ENCODE measurements at places on chromosomes 5 and 9. TPM values are rescaled to one million over a fixed set of nuclear protein-coding genes. Genes with fewer than 3 reads are reported as not detected.
A peak's percentile ranks its signal among the peaks of the same experiment; 100 is the strongest.

The PCDHGA8 gene
- 0.77 TPM for polyA plus RNA-seq

The LCN15 gene
- polyA plus RNA-seq = not detected

The SLC45A2 gene
- not detected for polyA plus RNA-seq

The CDH9 gene
- polyA plus RNA-seq = not detected

The SPAAR gene
- polyA plus RNA-seq = 0.27 TPM

The HSD17B3 gene
- polyA plus RNA-seq = 0.05 TPM

The ZBED3 gene
- polyA plus RNA-seq = 0.70 TPM

The DBH gene
- polyA plus RNA-seq = not detected

The IRX4 gene
- polyA plus RNA-seq = 20.4 TPM

The SLC4A9 gene
- 0.07 TPM for polyA plus RNA-seq

The ZNF474 gene
- 0.10 TPM for polyA plus RNA-seq

DNA sequence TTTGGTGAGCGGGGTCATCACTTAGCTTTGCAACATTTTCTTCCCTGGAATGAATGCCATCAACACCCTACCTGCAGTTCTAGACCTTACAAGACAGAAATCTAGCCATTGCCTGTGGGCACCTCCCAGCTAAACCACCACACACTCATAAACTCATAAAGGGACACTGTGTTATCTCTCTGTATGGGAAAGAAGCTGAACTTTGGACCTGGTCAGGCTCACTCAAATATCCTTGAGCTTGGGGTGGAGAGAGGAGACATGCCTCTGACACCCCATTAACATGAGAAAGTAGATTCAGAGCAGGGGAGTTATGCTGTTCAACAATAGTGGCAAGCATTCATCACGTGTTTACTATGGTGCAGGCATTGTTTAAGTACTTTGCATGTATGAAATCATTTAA lies 205.6 kb downstream of the ZNF462 start:
- DNase-seq = no peak

- no peak for DNase-seq
These were observed 51.5 kb upstream of the SH3PXD2B start for GRCh38 chr5:172505845-172506244.

GRCh38 chr5:10161778-10162177 lies 87.9 kb downstream of the ATPSCKMT start:
- no peak for DNase-seq

DNA sequence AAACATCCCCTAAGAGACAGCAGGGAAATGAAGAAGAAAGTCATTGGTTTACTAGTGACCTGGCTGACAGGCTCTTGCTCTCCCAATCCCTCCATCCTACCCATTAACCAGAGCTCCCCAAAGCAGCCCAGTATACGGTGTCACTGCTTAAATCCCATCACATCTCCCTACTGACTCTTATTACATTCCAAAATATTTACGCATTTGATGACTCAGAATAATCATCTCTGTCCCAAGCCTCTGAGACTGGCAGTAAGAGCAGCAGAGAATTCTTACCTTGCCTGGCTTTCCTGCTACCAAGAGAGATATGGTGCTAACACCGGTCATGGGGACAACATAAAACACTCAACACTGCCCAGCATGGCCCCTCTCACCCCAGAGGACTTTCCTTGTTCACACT lies 20.2 kb upstream of the WHRN start:
- DNase-seq = peak; percentile 62

GRCh38 chr9:125761676-125762450 lies 14.7 kb downstream of the PBX3 start:
- DNase-seq = no peak

DNA sequence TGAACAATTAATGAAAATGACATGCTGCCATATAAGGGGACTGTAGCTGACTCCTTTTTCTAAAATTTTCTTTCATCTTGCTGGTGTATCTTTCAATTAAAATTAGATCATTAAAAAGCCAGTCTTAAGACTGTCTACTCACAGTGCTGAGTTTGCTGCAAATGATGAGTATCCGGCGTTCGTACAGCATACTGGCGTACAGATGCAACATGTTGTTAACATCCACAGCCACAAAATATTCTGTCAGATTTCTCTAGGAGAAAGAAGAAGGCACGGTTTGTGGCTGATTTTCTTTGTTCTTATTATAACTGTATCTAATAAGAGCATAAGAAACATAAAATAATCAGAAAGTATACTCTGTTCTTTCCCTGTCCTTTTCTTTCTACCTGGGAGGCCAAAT lies 278.1 kb downstream of the DENND1A start:
- no peak for DNase-seq

DNA sequence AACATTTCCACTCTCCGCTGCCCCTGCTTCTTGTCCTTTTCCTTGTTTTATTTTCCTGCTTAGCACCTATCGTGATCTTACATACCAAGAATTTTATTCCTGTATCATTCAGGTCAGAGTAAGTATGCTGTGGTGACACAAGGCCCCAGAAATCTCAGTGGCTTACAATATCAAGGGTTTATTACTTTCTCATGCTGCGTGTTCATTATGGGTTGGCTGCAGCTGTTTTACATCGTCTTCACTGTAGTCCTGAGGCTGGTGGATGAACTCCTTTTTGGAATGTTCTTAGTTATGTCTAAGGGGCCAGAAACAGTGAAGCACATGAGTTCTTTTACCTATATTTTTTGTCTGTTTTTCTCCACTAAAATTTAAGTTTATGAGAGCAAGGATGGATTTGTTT lies 51.2 kb downstream of the FCHO2 start:
- DNase-seq = no peak

DNA sequence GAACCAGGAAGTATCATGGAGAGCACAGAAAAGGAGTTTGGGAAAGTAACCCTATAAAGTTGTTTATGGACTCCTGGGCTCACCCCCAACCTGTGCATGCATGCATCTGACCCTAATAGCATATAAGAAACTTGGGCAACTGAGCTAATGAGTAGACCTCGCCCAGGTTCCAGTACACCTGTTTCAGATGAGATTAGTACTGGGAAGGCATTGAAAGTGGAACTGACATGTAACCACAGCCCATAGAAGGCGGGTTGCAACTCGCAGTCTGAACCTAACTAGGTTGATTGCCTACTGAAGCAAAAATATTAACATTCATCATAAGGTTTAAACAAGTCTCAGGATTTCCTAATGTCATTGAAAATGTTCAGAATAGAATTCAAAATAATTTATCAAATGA lies 87.0 kb downstream of the WNK2 start:
- DNase-seq = peak; percentile 35

GRCh38 chr5:142674531-142675469 lies 11.1 kb downstream of the FGF1 start:
- DNase-seq = peak; percentile 60

- peak; percentile 19 for DNase-seq
These were observed 988.7 kb upstream of the ARRDC3 start for GRCh38 chr5:92371889-92372235.

DNA sequence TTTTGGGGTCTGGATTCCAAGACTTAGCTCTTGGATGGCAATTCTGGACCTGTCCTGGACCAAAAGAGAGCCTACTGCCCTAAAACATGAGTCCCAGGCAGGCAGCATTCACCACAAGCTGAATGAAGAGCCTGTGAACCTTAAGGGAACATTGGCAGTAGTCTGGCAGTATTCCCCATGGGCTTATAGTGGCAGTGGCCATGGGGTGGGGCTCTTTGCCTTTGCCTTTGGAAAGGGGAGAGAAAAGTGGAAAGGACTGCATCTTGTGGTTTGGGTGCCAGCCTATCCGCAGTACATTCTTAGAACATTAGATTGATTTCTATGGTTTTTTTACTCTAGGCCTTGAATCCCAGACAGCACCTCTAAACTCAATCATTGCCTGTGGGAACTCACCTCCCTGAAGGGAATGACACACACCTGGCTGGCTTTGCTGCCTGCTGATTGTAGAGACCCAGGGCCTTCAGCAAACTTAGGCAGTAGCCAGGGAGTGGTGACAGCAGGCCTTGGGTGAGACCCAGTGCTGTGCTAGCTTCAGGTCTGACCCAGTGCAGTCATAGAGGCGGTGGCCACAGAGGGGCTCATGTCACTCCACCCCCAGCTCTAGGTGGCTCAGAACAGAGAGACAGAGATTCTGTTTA lies 216.3 kb downstream of the CETN3 start:
- no peak for DNase-seq

DNA sequence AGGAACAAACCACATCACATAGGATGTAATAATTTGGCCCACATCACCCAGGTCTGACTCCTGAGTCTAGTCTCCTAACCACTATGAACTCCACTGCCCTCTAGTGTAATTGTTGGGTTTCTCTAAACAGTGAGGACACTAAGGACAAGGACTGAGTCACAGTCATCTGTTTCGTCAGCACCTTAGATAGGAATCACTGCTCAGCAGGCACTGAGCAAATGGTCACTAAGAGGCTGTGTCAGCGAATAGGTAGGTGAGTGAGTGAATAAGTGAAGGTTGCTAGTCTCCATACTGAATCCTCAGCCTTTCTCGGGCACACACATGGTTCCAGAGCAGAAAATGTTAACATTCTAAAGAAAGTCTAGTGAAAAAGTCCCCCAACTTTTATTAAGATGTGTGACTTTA lies 278.6 kb downstream of the SPOCK1 start:
- DNase-seq = peak; percentile 96

DNA sequence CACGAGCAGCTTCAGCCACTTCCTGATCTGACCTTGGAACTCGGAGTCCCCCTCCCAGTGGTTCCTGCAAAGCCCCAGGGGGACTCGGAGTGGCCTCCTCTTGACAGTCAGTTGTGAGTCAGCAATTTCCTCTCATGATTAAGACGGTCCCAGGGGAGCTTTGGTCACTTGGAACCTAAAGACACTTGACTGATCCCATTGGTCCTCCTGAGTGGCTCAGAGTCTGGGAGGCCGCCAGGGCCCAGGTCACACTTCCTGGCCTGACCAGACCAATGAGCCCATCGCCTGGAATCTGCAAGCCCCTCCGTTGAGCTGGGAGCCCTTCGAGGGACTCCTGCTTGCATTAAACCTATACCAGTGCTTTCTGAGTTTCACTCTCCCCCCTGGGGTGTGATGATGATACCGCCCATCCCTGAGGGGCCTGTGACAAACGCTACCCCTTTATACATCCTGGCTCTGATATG lies 29.1 kb downstream of the TSPAN17 start:
- no peak for DNase-seq

- DNase-seq = no peak
These were observed 25.3 kb downstream of the NIPAL4 start for GRCh38 chr5:157485340-157485739.

- no peak for DNase-seq
These were observed 9.1 kb downstream of the FAXDC2 start for GRCh38 chr5:154841273-154841661.

DNA sequence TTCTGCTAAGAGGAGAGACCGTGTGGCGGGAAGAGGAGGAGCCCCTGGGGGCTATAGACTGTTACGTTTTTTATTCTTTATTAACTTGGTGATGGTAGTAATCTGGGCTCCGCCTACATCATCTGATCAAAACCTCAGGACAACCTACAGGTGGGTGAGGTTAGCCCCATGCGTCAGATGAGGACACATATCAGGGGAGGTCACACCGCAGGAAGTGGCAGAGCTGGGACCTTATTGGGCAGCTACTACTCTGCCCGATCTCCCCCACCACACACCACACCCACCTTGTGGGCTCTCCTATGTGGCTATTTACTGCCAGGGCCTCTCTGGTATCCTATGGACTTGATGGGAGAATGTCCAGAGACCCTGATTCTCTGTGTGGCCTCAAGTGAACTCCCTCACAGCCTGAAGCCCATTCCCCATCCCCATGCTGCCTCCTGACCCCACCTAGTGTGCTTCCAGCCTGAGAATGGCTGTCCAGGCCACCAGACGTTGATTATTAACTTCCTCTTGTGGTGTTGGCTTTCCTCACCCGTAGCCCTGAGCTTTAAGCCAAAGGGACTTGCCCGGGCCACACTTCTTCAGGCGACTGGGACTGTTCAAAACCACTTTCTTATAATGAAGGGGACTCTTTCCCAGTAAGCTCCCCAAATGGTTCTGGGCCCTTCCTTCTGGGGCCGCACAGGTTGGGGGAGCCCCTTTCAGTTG lies 8.2 kb downstream of the UNC5A start:
- no peak for DNase-seq

DNA sequence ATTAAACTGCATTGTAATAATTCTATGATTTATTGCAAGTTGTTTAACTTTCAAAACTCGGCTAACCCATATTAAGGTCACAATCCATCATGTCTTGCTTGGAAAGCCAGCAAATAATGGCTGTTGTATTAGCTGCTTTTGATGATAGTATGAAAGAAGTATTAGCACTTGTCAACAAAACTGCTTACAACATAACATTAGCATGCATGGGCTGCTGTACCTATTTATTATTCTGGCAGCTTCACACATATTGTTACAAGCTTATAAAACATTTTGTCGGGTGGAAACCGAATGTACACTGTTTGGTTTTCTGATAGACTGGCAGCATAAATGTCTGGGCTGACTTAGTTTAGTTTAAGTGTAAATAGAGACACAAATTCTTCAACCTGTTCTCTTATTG lies 378.3 kb downstream of the KIAA0825 start:
- no peak for DNase-seq

DNA sequence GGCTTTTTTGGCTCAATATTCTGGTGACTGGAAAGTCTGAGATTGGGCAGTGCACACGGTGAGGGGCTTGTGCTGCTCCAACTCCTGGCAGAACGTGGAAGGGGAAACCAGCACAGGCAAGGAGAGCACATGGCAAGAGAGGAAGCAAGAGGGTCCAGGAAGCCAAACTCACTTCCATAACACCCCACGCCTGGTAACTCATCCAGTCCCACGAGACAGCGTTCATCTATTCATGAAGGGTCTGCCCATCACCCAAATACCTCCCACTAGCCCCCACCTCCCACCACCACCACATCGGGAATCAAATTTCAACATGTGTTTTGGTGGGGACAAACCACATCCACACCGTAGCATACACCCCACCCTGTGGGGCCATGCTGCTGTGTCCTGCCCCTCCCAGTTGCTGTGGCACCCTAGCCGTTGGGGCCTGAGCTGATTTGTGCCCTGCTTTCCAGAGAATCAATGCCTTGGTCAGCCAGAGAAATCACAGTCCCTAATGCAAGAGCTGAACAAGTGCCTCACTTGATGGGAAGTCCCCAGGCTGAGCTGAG lies 27.3 kb downstream of the PROP1 start:
- no peak for DNase-seq

- DNase-seq = no peak
These were observed 144.3 kb downstream of the ST8SIA4 start for GRCh38 chr5:100758780-100759179.

DNA sequence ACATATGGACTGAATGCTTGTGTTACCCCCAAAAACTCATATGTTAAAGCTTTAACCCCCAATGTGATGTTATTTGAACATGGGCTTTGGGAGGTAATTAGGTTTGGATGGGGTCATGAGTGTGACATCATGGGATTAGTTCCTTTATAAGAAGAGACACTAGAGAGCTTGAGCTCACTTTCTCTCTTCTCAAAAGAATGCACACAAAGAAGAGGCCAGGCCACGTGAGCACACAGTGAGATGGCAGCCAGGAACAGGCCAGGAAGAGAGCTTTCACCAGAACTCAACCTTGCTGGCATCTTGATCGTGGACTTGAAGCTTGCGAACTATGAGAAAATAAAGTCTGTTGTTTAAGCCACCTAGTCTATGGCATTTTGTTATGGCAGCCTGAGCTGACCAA lies 360.6 kb downstream of the NR2F1-AS1 start:
- DNase-seq = no peak

- DNase-seq = peak; percentile 52
These were observed 523 bp downstream of the MAML1 start for GRCh38 chr5:179732918-179733771.

GRCh38 chr5:169299191-169299662 lies 1.7 kb downstream of the SLIT3 start:
- peak; percentile 10 for DNase-seq

- no peak for DNase-seq
These were observed 161.2 kb upstream of the SPEF2 start for GRCh38 chr5:35456506-35456905.

All from mammary epithelial cell (primary cell).